ENCODE measurements at places on chromosomes 1 and 21. TPM values are rescaled to one million over a fixed set of nuclear protein-coding genes. Genes with fewer than 3 reads are reported as not detected.

The ADGRB2 gene
- total RNA-seq = 15.7 TPM

The CAPN8 gene
- 5.9 TPM for total RNA-seq

The MPL gene
- total RNA-seq = not detected

The TRIM17 gene
- total RNA-seq = not detected

The CR1 gene
- not detected for total RNA-seq

The TAF5L gene
- total RNA-seq = 24.2 TPM

The RAB42 gene
- total RNA-seq = 4.7 TPM

The RGS7 gene
- 0.29 TPM for total RNA-seq

The OR2M7 gene
- not detected for total RNA-seq

- DNase-seq = no peak
Measured at GRCh38 chr21:43574741-43575472, 84.4 kb downstream of the HSF2BP start.

DNA sequence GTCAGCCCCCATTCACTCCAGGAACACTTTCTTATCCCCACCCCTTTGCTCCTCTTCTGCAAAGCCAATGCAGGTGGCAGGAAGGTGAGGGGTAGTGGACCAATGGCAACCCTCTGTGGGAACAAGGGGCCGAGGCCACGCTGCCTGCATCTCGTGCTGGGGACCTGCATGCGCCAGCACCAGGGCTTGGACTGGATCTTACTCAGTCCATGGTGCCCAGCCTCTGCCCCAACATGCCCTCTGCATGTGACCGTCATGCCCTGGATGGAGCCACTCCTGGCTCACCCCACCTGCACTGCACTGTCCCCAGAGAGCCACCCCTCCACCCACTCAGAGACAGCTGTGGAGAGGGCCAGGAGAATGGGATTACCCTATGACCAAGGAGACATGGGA, 22.2 kb downstream of the CITED4 start:
- DNase-seq = no peak

DNA sequence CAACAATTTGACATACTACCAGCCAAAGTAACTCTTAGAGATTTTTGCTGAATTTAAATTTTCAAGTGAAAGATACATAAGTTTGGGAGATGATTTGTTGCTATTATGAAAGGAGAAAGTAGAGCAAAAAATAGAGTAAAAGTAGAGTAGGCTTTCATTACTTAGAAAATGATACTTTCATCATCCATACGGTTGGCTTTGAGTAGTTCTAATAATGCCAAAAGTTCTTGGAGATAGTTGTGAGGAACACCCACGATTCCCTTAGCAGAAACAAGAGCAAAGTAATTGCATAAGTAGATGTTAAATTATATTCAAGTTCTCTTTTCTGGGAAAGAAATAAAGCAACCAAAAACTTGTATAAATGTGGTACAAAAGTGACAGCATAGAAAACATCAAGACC, 95.0 kb upstream of the VAV3 start:
- no peak for DNase-seq

- DNase-seq = no peak
Measured at GRCh38 chr1:82226186-82226505, 425.4 kb downstream of the ADGRL2 start.

GRCh38 chr1:98704474-98704873, 43.0 kb downstream of the SNX7 start:
- no peak for DNase-seq

GRCh38 chr1:10873189-10873588, 76.7 kb upstream of the CASZ1 start:
- no peak for DNase-seq

DNA sequence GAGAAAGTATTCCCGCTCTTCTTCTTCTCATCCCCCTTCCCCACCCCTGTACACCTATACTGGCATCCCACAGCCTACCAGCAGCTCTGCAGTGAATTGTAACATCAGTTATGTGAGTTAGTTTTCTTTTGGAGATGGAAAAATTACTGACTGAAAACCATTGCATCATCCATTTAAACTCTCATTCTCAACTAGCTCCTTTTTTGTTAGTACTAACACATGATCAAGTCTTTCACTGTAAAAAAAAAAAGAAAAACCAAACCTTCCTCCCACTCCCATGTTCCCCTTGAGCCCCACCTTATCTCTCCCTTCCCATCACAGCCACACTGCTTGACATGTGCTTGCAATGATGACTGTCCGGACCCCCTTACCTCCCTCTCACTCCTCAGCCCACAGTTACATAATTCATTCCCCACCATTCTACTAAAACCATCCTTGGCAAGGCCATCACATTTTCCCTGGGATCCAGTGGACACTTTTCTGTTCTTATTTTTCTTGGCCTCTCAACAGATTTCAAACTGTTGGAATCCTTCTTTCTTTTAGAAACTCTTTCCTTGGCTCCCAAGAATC, 23.2 kb upstream of the RAVER2 start:
- DNase-seq = no peak

DNA sequence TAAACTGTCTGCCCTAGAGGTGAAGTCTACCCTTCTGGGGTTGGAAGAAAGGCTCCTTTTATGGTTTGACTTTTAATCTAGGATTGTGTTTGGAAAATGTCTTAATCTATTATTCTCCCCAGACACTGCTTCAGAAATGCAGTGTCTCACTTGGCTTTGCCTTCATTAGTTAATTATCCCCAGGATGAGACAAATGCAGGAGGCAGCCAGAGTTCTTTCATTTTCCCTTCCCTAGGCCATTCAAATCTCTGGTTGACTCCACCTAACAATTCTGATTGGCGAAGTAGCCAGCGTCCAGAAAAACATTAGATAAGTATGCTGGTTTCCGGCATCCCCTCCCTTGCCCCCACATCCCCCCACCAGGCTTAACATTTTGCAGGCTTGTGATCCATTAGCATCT, 325.8 kb upstream of the PBX1 start:
- no peak for DNase-seq

DNA sequence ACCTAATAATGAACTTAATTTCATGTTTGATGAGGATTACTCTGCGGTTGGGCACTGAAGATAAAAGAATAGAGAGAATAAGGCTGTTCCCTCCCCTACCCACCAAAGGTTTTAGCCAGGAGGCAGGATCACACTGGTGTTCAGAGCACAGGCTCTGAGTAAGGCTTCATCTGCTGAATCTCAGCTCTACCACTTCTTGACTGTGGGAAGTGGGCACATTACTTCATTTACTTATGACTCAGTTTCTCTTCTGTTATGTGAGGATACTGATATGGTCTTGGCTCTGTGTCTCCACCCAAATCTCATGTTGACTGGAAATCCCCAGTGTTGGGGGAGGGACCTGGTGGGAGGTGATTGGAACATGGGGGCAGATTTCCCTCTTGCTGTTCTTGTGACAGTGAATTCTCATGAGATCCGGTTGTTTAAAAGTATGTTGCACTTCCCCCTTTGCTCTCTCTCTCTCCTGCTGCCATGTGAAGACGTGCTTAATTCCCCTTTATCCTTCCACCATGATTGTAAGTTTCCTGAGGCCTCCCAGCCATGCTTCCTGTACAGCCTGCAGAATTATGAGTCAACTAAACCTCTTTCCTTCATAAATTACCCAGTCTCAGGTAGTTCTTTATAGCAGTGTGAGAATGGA, 79.7 kb downstream of the SMYD2 start:
- DNase-seq = no peak

GRCh38 chr1:97139512-97139911, 417.9 kb downstream of the PTBP2 start:
- DNase-seq = no peak

DNA sequence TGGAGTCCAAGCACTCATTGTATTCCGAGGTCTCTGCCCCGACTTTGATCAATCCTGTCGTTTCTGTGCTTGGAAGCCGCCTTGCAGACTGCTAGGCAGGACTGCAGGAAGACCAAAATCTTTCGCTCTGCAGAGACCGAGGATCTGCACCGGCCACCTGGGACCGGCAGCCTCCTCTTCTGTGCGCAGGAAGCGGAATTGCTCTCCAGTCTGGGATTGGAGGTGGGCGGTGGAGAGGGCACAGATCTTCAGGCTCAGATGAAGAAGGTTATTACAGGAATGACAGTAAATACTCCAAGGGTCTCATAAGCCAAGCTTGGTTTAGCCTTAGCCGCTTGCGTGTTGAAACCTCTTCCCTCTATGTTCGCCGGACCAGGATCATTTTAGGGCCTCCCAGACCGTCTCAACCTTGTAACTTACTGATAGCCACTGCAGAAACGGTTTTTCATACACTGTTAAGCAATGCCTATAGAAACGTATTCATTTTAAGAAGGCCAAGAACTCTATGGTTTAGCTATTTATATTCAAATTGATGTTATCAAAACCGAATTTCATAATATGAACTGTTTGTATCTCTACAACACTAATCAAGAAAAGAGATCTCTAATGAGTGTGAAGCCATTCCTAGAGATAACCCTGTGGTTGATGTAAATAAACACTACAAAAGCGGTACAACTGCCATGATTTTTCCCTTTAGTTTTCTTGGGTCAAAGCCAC, 1.1 kb downstream of the MIA3 start:
- DNase-seq = peak; percentile 59

DNA sequence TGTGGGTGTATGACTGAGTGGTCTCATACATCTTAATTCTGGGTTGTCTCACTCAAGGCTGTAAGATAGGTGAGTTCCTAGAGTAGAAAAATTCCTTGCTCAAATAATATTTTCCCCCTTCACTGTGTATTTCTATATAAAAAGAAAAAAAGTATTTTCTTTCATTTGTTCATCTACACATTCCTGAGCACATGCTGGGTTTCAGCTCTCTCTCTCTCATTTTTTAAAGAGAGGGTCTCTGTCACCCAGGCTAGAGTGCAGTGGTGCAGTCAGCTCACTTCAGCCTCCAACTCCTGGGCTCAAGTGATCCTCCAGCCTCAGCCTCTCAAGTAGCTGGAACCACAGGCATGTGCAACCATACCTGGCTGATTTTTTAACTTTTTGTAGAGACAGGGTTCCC, 22.0 kb downstream of the DDI2 start:
- DNase-seq = no peak

DNA sequence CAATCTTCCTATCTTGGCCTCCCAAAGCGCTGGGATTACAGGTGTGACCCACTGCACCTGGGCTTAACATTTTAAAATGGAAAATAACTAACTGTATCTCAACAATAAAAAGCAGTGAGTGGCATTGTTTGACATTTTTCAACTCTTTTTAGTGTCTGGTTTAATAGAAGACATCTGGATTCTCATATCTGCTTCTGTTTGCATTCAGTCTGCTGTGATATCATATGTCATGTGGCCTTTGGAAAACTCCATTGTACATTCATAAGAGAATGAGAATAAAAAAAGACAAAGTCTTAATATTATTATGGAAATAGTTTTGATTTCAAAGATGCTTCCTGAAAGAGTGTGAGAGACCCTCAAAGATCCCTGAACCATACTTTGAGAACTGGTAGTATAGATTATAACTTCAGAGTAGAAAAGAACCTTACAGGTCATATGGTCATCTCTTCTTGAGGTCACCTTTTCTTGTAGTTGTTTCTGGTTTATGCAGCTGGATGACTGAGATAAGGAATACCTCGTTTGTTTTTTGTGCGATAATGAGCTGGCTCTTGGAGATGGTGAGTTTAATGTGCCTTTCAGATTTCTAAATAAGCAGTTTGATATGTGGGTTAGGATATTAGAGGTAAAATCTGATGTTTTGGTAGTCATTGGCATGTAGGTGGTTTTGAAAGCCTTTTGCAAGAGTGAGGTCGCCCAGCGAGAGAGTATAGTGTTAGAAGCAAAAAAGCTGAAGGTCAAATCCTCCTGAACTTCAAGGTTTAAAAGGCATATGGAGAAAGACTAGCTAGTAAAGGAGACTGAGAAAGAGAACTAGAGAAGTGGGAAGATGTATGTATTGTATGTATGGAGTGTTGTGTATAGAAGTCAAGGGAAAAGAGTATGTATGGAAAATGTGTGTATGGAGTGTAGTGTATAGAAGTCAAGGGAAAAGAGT, 17.2 kb downstream of the CEP350 start:
- DNase-seq = no peak

- no peak for DNase-seq
Measured at GRCh38 chr1:156807627-156808026, 9.0 kb downstream of the SH2D2A start.

DNA sequence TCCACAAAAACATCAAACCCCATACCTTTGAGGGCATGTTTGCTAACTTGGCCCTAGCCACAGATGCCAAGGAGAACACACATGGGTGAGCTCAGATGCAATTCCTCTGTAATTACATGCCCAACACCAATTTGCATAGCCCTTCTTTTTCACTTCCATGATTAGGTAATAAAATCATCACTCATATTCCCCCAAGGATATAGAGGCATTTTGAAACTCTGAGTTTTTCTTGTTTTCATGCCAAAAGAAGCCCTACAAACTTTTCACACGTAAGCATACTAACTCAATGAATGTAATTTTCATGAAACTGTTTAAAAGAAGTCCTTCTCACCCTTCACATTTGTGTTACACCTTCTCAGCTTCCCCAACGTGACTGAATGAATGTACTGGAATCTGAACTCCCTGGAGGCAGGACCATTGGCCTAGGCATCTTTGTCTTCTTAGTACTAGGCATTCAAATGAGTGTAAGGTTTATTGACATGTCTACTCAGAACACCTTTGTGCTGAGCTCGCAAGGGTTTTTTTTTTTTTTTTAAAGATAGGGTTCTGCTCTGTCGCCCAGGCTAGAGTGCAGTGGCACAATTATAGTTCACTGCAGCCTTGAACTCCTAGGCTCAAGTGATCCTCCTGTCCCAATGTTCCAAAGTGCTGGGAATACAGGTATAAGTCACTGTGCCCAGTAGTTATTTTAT, 31.0 kb downstream of the FBXO42 start:
- DNase-seq = no peak

GRCh38 chr21:17359781-17360180, 153.1 kb upstream of the CXADR start:
- no peak for DNase-seq

GRCh38 chr1:208083016-208083714, 161.0 kb downstream of the PLXNA2 start:
- no peak for DNase-seq

GRCh38 chr1:189658381-189658780, 819.3 kb downstream of the BRINP3 start:
- peak; percentile 56 for DNase-seq

DNA sequence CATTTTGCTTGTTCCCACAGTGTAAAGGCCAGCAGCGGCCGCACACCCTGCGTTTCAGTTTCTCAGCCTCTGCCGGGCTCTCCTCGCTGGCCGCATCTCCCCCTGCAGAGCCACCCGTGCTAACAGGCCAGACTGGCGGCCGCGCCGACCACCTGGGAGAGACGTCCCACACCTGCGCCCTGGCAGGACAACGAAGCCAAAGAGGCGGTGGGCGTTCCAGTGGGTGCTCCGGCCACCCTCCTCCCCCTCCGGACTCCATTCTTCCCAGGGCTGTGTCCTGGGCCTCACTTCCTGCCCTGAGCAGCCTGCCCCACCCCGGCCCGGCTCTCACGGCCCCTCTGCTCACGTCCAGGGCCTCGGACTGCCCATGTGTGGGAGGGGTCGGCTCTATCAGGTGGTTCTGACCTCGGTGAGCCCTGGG, 31.9 kb upstream of the SLC19A1 start:
- DNase-seq = no peak

- DNase-seq = no peak
Measured at GRCh38 chr1:24801176-24801575, 55.9 kb downstream of the CLIC4 start.

- DNase-seq = no peak
Measured at GRCh38 chr1:98256700-98257099, 335.9 kb upstream of the DPYD start.

GRCh38 chr1:244207935-244208244, 156.8 kb downstream of the ZBTB18 start:
- DNase-seq = peak; percentile 56

Data from PC-3 (cell line).